NCI-H1105 (cell line): ENCODE measurements at places on chromosomes 7 and 10.

GRCh38 chr10:78714225-78714624, 354.5 kb upstream of the ZMIZ1 start:
- DNase-seq, result no peak

DNA sequence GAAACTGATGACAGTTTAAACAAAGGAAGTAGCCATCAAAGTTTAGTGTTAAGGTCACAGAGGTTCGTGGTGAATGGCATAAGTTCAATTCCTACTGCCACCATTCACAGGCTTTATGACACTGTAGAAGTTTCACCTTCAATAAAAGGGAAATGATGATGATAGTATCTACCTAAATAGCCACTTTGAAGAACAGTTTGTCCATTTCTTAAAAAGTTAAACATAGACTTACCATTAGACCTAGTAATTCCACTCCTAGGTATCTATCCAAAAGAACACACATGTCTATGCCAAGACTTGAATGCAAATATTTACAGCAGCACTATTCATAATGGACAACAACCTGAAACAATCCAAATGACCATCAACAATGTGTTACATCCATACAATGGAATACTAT, 18.9 kb upstream of the GSTK1 start:
- DNase-seq, result no peak

DNA sequence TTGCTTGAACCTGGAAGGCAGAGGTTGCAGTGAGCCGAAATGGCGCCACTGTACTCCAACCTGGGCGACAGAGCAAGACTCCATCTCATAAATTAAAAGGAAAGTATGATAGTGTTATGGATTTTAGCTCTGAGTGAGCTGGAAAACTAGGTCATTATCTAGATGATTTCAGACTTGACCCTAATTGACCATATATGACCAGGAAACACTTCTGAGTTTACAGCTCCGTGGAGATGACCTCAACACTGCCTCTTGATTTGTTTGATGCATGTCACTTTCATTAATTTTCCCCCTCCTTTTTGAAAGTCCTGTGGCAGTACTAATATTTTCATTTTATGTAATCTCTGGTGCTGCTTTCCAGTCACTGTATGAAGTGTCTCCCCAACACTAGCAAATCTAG, 7.8 kb upstream of the SEC61A2 start:
- DNase-seq, result no peak

DNA sequence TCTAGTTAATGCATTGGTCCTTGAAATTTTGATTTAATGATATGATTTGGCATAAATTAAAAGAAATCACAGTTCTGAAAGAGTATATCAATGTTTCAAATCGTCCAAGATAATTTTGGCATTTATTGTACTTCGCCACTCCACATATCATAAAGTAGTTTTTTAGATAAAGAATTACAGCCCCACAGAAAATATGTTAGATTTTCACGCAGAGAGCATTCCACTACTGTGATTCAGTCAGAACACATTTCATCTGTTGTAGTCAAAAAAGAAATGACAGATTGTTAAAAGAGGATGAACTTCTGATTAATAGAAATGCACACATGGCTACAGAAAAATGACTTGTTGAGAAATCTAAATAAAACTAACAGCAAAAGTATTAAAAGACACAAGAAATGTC, 1063.5 kb upstream of the LRRN3 start:
- no peak for DNase-seq

DNA sequence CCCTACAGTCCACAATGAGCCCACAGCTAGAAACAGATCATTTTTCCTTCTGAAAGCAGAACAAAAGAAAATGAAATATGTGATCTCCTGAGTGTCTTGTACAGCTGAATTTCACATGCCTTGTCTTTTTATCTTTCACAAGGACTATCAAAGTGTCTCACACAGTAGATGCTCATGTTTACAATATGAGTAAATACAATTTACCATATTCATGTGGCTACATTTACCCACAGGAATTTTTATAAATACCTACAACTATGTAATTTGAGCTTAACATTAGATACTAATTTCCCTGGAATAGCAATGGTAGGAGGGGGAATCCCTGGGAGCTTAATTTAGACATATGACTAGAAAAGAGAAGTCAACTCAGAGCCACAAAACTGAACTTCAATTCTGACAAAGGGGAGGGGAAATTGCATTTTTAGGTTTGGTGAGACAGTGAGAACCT, 186.2 kb downstream of the MACC1 start:
- DNase-seq, result no peak

DNA sequence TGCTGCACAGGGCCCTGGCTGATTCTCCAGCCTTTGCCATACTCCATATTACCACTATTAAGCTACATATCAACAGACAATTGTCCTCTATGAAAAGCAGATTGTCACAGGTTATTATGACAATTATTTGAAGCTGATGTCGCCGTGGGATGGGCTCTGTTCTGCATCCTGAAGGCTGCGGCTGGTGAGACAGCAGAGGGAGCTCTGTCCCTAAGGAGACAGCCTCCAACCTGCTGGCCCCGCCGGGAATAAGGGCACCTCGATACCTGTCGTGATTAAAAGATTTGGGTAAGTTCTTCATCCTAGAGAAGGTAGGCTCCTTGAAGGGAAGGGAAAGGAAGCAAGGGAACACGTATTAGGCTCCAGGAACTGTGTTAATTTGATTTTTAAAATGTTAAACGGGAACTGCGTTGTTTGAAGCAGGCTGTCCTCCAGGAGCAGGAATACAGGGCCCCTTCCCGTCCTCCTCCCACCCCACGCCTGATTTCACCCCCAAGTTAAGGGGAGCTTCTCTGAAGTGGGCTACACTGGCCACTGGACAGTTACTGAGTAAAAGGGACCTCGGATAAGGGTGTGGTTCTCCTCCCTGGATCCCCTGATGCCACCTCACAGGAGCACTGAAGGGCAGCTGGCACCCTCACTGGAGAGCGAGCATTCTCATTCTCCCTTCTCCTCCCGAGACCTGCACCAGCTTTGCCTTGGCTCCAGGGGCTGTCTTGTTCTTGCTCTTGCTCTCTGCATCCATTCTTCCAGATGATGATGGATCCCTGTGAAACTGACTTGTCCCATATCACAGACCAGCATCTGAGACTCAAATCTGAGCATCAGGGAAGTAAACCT, 11.8 kb upstream of the TIAL1 start:
- DNase-seq, result no peak

GRCh38 chr10:71504168-71504567, 107.4 kb downstream of the CDH23 start:
- DNase-seq, result no peak

GRCh38 chr7:152882576-152883310, 123.2 kb downstream of the ACTR3B start:
- no peak for DNase-seq

DNA sequence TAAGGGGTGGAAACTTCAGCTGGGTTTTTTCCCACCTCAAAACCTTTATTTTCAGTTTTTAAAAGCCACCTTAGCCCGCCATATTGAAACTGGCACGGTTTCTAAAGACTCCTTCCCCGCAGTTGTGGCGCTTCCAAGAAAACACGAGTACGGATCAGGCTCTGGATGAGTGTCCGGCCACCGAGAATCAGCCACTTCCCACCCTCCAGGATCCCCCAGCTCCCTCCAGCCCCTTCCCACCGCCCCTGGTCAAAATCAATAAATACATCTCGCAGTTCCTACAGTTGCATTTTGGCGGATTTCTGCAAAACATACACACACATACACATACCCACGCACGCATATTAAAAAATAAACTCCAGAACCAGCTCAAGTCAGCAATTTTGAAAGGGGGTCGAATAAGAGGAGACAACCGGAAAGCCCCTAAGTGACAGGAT, 1.1 kb downstream of the SFMBT2 start:
- DNase-seq, result no peak
